ENCODE measurements at places on chromosomes 1 and 21. TPM values are rescaled to one million over a fixed set of nuclear protein-coding genes. Genes with fewer than 3 reads are reported as not detected.

DNA sequence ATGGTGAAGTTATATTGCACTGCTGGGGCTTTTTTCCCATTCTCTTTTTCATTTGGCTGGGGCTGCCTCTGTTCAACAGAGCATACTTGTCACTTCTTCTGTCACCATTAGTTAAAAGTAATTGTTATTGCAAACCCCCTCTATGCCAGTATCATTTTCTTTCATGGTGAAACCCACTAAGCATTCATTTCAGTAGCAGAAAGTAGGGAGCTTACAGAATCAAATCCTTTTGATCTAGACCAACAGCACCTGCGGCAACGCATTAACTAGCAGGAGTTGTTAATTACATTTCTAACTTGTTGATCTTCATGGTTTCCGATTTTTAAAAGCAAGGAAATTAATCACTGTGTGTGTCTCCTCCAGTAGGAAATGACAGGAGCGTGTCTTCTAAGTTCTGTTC, 15.0 kb downstream of the SMYD2 start:
- DNase-seq: no peak

- no peak for DNase-seq
Observed at GRCh38 chr1:223731133-223731770, 18.9 kb downstream of the CAPN2 start.

DNA sequence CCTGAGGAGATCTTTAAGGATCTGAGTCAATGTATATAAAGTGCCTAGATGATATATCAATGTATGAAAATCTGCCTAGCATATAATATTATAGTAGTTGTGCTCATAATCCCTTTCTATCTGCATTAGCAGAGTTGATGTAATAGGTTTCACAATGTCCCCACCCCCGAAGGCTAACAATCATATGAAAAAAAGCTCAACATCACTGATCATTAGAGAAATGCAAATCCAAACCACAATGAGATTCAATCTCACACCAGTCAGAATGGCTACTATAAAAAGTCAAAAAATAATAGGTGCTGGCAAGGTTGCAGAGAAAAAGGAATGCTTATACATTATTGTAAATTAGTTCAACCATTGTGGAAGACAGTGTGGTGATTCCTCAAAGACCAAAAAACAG, 147.8 kb upstream of the DPT start:
- DNase-seq: no peak

DNA sequence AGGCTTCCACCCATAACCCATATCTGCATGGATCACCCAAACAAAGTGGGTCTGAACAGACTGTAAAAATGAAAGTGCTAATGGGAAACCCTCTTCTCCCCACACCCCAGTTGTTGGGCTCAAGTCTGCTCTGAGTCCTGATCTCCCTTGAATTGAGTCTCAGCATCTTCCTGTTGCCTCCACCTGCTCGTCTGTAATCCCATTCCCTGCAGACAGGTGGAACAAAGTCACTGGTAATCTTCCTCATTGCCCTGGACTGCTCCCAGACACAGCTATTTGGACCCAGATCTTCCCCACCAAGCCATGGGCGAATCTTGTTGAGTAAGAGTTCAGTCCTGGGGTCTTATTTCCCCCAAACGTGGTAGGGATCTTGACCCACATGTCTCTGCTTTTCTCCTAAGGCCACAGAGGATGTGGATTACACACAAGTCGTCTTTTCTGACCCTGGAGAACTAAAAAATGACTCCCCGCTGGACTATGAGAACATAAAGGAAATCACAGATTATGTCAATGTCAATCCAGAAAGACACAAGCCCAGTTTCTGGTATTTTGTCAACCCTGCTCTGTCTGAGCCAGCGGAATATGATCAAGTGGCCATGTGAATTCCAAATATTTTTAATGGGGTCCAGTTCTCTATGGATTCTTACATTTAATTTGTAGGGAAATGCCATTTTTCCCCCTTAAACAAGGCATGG, 15.7 kb downstream of the AVPR1B start:
- no peak for DNase-seq

MROH9 gene
- total RNA-seq: not detected

FCRL2 gene
- total RNA-seq: not detected

ST6GALNAC5 gene
- total RNA-seq: not detected

OR2L2 gene
- total RNA-seq: 0.07 TPM

DNASE2B gene
- not detected for total RNA-seq

MTX1 gene
- total RNA-seq: 59.2 TPM
